ENCODE measurements at places on chromosomes 1 and 21.

DNA sequence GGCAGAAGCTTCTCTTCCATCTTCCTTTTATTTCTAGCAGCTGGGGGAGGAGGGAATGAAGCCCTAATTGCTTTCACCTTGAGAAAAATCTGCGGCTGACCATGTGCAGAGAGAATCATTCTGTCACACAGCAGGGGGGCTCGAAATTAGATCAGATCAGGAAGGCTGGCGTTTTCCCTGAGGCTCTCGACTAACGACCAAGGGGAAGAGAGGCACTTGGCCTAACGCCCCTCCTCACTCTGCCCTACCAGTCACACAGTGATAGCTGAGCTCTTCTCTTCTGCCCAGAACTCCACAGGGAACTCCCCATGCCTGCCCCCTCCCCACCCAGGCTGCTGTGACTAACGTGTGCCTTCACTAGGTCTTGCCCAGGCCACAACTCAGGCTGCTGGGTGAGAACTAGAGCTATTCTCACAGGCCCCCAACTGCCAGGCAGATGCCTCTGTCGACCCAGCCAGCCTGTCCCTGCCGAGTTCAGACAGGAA lies 26.5 kb upstream of the KHDRBS1 start:
- DNase-seq: no peak

- no peak for DNase-seq
Observed at GRCh38 chr1:8213136-8213535, 104.8 kb upstream of the SLC45A1 start.

DNA sequence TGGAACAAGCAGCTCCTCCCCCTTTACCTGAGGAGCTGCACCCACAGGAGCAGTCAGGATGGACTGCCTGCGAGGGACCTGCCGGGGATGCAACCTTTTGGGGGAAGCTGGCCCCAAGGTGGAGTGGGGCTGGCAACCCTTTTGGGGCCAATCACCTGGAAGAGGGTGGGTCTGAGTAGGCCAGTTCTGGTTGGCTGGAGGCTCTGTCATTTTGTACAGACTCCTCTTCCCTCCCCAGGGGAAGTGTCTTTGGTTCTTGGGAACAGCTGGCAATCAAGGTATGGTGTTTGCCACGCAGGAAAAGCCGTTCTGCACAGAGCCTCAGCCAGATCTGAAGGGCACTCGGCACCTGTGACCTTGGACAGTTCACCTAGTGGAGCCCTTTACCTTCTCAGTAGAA lies 280 bp upstream of the A3GALT2 start:
- DNase-seq: no peak

DNA sequence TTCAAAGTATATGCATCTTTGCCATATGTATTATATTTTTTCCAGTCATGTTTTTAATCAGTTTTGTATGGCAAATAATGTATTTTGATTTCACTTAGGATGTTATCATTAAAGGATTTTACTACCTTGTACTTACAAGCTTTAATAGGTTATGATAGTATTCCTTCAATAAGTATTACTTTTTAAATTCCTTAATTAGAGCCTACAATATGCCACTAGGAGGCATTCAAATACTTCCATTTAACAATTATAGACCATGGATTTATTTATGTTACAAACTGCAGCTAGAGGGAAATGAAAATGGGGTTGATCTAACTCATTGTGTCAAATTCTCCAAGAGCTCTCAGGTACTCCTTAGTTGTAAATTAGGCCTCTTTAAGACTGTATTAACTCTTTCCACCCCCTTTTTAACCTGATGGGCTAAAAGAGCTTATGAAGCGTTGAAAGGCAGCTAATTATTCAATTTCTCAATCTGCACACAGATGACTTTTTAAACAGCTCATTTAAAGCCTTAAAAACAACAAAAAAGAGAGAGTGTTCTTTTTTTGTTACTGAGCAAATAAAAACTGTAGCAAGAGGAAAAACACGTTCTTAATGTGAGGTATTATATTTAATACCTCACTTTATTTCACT lies 156.2 kb downstream of the DENND1B start:
- no peak for DNase-seq

DNA sequence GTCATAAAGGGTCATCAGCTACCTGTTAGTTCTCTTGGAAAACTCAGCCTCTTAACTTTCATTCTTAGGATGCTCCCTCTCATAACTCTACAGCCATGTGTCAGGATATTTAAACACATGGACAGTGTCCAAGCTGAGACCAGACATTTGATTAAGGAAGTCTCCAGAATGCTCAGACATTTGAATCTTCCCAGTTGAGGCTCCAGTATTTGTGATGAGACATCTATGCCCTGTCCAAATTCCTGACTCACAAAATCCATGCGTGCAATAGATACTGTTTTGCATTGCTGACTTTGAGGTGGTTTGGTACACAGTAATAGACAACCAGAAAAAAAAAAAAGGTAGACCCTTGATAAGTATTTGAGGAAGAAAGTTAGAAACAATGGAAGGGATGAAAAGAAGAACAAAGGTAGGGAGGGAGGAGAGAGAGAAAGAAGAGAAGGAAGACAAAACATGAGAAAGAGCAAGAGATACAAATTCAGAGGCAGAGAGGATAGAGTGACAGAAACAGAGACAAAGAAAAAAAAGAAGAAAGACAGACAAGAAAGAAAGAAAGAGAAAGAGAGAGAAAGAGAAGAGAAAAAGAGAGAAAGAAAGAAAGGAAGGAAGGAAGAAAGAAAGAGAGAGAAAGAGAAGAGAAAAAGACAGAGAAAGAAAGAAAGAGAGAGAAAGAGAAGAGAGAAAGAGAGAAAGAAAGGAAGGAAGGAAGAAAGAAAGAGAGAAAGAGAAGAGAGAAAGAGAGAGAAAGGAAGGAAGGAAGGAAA lies 275.5 kb upstream of the PRMT6 start:
- no peak for DNase-seq

GRCh38 chr1:220149742-220150141 lies 55.8 kb downstream of the IARS2 start:
- DNase-seq: no peak

- DNase-seq: no peak
Observed at GRCh38 chr1:59359325-59359724, 62.4 kb downstream of the FGGY start.

DNA sequence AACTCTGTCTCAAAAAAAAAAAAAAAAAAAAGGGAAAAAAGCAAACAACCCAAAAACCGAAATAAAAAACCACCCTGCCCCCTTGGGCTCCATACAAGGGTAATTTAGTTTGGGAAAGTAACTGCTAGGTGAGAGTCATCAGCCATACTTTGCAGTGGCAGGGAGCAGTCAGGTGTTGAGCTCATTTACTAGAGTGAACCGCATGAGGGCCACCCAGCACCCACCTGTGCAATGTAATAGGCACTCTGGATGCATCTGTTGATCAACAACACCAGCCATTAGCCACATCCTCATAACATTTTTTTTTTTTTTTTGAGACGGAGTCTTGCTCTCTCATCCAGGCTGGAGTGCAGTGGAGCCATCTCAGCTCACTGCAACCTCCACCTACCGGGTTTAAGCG lies 9.1 kb downstream of the INAVA start:
- no peak for DNase-seq

GRCh38 chr1:97864615-97865014 lies 56.2 kb downstream of the DPYD start:
- no peak for DNase-seq

DNA sequence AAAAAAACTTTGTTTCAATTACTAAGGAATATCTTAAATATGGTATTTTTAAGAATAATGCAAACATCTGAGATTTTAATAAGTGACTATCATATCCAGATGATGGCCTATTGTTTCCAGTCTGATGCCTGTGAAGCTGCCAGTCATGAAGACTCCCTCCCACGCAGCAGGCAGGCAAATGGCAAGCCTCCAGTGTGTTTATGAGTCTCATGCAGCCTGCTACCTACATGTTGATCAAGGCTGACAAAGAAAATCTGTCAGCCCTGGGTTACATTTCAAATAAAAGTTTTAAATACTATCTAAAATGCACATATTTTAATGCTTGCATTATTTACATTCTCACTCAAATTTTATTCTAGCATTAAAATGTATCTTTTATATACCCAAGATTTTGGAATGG lies 137.6 kb upstream of the RNPC3 start:
- DNase-seq: no peak

DNA sequence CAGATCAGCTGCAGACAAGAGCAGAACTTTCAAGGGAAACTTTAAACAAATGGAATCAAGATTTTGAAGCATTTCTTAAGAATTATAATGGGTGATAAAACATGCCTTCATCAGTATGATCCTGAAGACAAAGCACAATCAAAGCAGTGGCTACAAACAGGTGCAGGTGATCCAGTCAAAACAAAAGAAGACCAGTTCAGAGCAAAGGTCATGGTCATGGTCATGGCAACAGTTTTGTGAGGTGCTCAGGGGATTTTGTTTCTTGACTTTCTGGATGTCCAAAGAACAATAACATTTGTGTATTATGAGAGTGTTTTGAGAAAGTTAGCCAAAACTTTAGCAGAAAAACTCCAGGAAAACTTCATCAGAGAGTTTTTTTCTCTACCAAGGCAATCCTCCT lies 681.7 kb upstream of the PTBP2 start:
- DNase-seq: no peak

DNA sequence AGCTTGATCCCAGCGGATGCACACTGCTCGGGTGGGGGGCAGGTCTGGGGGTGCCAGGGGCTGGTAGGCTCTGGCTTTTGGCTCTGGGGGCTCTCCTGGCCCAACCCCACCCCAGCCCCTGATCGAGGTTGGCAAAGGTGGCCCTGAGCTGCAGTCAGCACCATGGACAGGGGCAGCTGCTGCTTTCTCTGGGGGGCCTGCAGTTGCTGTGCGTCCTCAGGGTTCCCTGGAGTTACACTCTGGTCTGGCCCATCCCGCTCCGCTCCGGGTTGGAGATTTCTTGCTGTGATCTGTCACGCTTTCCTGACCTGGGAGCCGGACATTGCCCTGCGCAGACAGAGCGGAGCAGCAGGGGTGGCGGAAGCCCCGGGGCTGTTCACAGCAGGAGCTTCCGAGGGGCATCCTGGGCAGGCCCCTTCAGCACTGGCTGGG lies 8.0 kb upstream of the PLCH2 start:
- DNase-seq: no peak

GRCh38 chr1:205272536-205272935 lies 44.8 kb downstream of the TMCC2 start:
- DNase-seq: no peak

DNA sequence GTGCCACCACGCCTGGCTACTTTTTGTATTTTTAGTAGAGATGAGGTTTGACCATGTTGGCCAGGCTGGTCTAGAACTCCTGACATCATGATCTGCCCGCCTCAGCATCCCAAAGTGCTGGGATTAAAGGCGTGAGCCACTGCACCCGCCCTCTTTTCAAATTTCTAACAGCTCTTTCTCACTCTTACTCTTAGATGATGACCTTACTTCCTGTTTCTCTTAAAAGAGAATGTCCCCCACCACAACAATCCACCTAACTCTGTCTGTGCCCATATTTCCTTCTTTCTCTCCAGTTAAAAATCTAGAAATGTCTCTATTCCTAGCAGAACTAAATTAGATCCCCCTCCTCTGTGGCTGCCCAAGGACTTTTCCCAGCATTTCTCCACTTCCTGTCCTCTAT lies 46.6 kb upstream of the RGS2 start:
- DNase-seq: no peak

- no peak for DNase-seq
Observed at GRCh38 chr1:84743896-84744295, 53.6 kb upstream of the SSX2IP start.

- DNase-seq: no peak
Observed at GRCh38 chr1:229159668-229160544, 111.0 kb upstream of the RAB4A start.

- no peak for DNase-seq
Observed at GRCh38 chr21:15638856-15639549, 90.8 kb upstream of the USP25 start.

DNA sequence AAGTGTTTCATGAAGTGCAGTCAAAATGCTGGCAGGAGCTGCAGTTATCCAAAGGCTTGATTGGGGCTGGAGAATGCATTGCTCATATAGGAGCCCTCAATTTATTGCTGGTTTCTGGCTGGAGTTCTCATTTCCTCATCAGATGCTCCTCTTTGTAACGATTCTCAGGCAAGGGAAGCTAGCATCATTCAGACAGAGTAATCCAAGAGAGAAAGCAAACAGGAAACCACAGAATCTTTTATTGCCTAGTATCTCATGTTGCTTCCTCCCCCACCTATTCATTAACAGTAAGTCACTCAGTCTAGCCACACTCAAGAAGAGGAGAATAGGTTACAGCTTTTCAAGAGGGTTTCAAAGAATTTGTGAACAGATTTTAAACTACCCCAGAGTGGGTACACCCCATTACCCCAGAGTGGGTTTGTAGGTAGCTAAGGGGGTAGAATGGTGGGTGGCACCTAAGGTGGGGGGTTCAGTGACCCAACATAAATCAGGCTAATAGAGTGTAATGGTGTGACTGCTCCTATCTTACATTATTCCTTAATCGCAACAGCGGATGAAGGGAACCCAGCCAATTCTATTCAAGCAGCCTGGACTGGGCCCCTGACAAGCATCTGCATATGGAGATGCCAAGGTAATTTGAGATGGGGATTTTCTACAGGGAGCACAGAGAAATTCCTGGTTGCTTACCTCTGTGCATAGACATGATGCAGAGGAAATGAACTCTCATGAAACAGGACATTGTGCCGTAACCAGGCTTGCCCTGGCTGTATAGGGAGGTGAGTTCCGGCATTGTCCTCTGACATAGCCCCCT lies 67.1 kb downstream of the KCNJ15 start:
- DNase-seq: no peak

DNA sequence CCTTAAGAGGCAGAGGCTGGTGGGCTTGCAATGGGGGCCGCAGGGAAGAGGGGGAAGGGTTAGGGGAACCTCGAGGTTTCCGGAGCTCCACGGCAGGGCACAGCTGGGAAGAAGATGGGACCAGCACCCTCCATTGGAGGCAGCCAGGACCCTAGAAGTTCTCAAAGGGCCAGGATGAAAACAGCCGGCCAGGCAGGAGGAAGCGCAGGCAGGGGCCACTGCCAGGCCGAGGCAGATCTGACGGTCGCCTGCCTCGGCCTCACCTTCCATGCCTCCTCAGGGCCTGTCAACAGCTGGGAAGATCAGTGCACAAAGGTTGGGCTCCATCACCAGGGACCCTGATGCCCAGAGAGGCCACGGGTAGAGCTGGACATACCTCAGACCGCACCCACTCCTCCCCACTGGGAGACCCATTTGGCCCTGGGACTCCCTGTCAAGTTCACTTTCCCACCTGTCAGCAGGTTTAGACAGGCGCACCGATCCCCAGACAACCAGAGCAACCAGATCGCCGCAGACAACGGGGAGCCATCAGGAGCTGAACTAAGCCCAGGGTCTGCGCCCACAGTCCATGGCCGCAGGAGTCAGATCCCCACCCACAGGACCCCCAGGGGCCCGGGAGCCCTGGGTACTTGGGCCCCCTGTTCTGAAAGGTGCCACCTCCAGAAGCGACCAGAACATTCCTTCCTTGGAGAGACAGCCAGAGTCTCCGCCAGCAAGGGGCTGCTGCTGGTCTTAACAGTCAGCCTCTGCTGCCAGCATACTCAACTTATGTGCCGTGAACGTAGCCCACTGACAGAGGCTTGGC lies 2.2 kb downstream of the SLC19A1 start:
- DNase-seq: no peak

GRCh38 chr1:57118948-57119603 lies 153.3 kb upstream of the C8B start:
- no peak for DNase-seq
